Kidney epithelial cell (primary cell): ENCODE measurements at places on chromosomes 5 and 9.

DNA sequence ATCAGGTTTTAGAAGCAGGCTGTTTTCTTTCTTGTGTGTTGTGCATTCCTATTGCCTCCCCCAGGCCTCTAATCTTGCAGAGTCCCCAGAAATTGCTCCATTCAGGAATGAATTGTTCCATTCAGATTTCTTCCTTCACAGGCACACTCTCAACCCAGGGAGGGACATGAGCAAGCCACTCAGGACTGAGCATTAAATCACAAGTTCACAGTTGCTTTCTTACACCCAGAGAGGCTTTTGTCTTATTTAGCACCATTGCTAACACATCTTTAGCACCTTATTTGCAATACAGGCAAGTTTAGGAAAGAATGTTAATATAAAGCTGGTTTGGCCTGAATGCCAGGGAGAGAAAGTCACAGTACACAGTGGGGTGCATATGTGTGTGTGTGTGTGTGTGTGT lies 221.4 kb downstream of the RAB3C start:
- no peak for DNase-seq

- no peak for DNase-seq
Observed at GRCh38 chr5:143442385-143442784, 38.9 kb upstream of the NR3C1 start.

DNA sequence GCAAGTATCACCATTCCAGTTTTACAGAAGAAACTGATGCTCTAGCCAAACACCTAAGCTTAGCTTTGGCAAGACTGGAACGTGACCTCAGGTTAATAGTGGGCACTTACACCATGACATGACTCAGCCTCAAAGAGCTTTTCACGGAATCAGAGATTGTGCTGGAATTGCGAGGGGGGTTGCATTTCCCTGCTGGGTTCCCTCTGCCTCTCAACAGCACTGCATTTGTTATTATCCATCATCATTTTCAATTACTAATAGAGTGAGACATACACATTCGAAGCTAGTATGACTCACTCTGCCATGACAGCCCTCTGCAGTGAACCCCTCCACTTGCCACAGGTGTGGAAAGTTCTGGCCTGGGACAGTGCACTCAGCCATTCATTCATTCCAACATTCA lies 8.0 kb downstream of the SPOCK1 start:
- DNase-seq, result peak; percentile 38

DNA sequence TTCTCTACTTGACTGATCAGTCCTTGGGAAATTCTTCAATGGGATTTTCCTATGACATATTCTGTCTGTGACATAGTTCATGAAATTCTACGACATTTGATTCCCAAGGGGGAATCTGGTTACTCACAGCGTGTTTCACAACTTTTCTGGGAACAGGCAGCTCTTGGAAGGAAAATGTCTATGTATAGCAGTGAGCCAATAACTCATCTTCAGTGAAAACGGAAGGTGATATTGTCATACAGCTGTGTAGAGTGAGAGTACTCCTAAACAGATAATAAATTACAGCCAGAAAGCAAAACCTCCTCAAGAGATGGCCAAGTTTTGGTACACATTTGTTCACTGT lies 91.4 kb downstream of the C9orf152 start:
- DNase-seq, result no peak

GRCh38 chr9:2473681-2474080 lies 147.9 kb upstream of the VLDLR start:
- DNase-seq, result no peak

GRCh38 chr5:72541501-72542225 lies 34.5 kb upstream of the ZNF366 start:
- no peak for DNase-seq

DNA sequence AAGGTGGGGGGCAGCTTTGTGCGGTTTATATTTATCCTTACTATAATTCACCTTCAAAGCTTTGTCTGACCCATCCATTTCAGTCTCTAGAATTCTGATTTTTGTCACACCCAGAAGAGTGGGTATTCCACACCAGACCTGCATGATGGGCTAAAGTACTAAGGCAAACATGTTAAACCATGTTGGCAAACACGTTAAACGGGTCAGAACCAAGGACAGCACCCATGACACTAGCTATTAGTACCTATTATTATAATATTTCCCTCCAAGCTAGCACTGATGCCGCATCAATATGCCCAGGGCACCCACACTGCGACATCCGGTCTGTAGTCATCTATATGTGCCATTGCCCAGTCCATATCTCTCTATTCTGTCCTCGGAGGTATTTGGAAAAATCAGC lies 104.7 kb downstream of the FBXW11 start:
- no peak for DNase-seq

GRCh38 chr5:18216016-18216415 lies 581.8 kb downstream of the TAF11L14 start:
- no peak for DNase-seq

DNA sequence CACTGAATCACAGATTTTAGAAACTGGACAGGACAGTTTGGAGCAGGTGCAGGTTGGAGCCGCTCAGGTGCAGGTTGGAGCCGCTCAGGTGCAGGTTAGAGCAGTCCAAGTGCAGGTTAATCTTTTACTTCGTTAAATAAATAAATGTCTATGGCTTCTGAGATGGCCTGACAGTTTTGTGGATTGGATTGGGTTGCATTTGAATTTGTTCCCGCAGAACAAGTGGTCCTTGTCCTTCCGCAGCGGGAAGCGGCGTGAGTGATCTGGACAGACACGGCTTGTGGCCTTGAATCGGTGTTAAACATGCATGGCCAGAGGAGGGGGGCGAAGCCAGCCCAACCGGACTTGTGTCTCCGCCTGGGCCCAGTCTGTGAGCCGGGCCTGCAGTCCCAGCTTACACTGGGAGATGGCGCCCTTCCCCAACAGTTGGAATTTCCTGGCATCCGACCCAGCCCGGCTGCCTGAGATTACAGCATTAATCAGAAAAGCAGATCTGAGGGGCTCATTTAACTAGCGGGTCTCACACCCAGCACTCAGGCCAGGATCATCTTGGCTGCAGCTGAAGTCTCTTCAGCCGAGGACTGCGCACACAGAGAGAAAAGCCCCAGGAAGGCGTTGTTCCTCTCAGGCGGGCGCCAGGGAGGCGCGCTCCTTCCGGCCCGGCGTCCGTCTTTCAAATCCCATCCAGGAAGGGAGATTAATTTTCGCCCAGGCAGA lies 1.5 kb upstream of the OLFM1 start:
- DNase-seq, result no peak

DNA sequence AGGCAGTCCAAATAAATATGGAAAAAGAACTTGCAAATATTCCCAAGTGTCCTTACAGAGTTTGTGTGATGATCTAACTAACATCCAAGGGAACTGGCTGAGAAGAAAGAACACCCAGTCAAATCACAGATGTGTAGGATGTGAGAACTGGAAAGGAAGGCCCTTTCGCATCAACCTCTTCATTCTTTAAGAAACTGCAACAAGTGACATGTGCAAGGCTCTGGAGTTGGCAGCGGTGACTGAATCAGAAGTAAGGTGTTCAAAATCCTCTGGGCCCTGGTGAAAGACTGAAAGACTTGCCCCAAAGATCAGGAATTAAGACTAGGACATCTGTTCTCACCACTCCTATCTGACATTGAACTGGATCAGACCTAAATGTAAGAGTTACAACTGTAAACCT lies 88.7 kb downstream of the RAPGEF1 start:
- DNase-seq, result no peak

GRCh38 chr5:131751506-131751905 lies 45.3 kb downstream of the FNIP1 start:
- no peak for DNase-seq

- DNase-seq, result no peak
Observed at GRCh38 chr9:71734950-71735349, 33.4 kb downstream of the CEMIP2 start.

DNA sequence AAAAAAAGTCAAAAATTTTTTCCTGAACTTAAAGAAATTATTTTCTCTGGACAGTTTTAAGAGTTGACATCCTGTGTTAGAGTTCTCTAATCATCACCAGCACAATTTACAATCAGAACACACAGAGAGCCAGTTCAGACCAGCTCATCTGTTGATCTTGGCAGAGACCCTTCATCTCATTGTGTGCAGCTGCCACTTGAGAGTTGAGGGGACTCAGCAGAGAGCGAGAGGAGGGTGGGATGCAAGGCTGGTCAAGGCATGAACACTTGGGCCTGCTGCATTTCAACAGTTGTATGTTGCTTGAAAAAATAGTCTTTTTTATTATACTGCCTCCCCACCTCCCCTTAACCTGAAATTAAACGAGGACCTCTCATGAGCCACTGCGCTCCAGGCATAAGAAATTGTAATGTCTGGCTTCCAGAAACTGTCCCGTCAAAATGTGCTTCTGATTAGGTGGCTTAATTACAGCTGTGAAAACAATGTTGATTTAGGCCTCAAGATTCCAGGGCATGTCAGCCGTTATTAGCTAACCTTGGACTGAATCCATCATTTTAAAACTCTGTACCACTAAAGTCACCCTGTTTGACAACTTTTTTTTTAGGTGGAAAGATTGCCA lies 383.6 kb downstream of the CCDC171 start:
- DNase-seq, result no peak

DNA sequence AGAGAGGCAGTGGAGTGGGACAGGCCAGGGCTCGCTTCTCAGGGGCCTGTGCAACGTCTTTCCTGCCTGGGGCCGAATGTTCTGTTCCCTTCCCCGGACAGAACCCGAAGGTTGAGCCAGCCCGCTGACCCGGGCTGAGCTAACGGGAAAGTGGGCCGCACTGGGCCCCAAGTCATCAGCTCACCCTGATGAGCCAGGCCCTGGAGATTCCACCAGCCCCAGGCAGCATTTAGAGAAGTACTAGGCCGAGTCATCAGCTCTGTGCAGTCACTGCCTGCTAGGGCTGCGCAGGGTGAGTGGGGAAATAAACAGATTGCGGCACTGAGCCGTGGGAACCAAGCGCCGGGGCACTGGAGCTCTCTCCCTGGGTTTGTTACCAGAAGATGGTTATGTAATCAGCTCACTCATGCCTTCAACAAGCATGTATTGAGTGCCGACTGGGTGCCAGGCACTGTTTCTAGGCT lies 29.1 kb upstream of the DUSP1 start:
- DNase-seq, result peak; percentile 70

DNA sequence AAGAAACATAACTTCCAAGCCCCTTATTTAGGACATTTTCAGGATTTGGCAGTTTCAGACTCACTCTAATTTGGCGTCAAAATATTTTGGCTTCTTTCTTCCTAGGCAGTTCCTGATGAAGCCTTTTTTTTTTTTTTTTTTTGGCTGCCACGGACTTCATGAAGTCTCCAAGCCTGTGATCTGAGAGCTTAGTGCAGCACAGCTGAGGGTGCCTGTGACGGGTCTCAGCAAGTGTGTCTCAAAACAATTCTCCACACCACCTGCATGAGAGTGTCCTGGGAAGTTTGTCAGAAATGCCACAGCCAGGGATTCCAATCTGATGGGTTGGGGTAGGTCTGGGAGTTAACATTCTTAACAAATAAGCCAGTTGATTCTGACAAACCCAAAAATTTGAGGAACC lies 6.0 kb upstream of the ESM1 start:
- no peak for DNase-seq

GRCh38 chr5:102789469-102789868 lies 34.4 kb downstream of the PAM start:
- no peak for DNase-seq

- DNase-seq, result no peak
Observed at GRCh38 chr9:130977811-130978221, 31.2 kb upstream of the LAMC3 start.

DNA sequence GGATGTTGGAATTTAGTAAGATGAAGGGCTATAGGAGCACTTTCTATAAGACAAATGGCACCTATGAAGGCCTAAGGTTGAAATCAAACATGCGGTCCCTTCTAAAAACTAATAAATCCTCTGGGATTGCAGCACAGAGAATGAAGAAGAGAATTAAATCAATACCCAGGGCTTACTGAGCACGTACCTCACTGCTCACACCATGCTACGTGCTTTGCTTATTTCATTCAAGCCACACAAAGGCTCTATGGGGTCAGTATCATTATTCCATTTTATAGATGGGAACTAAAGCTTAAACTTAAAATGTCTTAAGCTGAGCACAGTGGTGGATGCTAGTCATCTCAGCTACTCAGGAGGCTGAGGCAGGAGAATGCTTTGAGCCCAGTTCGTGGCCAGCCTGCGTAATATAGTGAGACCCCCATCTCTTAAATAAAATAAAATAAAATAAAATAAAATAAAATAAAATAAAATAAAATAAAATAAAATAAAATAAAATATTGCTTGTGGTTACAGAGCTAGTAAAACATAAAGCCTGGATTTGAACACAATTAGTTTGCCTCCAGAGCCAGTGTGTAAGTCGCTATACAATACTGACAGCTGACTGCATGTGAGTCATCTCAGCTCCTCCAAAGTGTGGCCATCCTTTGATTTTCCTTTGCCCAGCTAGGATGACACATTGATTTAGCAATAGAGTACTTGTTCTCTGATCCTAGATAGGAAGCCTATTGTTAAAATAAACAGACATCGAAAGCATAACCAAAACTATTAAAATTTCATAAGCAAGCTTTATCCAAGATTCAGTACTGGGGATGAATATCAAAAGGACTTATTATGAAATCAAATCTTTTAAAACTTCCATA lies 20.9 kb upstream of the DPYSL3 start:
- peak; percentile 70 for DNase-seq

- peak; percentile 26 for DNase-seq
Observed at GRCh38 chr5:101678481-101679193, 617.4 kb downstream of the SLCO4C1 start.

DNA sequence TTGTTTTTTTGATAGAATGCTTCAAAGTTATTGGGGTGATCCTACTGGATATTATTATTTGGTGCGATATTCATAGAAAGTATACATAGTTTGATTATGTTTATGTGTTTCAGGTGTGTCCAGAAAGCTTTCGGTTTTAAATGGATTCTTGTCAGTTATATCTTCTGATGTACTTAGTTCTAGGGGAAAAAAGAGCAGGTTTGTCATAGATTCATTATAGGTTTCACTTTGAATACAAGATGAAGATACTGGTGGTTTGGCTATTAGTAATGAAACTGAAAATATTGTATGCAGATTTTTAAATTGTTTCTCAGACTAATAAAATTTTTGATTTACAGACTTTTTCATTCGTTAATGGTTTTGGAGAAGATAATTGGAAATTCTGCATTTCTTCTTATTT lies 98.9 kb downstream of the MAN2A1 start:
- DNase-seq, result no peak

- no peak for DNase-seq
Observed at GRCh38 chr5:140627972-140628371, 5.0 kb downstream of the CD14 start.

- DNase-seq, result no peak
Observed at GRCh38 chr5:1929108-1929991, 46.6 kb upstream of the IRX4 start.
